Activated naive CD4-positive, alpha-beta T cell (primary cell): ENCODE measurements at places on chromosomes 3 and 15.

- DNase-seq, result no peak
These were observed 15.5 kb upstream of the NCEH1 start for GRCh38 chr3:172726380-172726779.

- DNase-seq, result no peak
These were observed at the start of gene CD86 for GRCh38 chr3:122055215-122055614. Gene CD86 (plus strand): TSS chr3:122055362. CDS start chr3:122055490, 128 bp downstream.

DNA sequence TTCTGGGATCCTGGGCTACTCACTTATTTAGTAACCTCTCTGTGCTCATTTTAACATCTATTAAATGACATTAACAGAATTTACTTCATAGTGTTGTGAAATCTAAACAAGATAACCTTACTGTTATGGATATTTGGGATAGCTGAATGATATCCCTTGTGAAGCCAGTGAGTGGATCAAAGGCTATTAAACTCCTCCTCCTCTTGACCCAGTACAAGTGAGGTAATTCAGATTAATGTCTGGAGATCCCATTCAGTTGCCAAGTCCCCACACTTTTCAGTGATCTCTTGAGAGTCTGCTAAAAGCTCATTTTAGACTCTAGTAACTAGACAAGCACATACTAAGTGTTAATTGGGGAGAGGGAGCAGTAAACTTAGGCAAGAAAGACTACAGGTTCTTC lies 2.5 kb upstream of the ANKRD28 start:
- no peak for DNase-seq

DNA sequence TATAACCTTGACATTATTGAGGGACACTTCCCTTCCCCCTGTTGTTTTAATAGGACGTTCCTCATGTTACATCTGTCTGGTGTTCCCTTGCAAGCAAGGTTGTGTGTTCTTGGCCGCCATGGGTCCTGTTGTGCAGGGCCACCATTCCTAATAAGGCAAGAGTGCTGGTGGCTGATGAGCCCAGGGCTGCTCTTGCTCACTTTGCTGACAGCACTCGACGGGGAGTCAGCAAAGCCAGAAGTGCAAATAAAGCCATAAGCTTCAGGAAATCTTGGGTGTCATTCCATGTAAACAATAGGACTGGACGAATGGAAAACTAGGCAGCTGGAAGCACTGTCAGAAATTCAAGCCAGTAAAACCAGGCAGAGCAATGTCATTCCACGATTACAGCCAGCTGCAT lies 75.8 kb downstream of the SQOR start:
- DNase-seq, result no peak

- DNase-seq, result no peak
These were observed 461.5 kb upstream of the NR2F2 start for GRCh38 chr15:95868970-95869369.
